Activated T-helper 1 cell treated with anti-CD3 and anti-CD28 coated beads, Interleukin-2, amount 50 U/mL, for 16 hours (primary cell): ENCODE measurements at places on chromosomes 6 and 20.

DNA sequence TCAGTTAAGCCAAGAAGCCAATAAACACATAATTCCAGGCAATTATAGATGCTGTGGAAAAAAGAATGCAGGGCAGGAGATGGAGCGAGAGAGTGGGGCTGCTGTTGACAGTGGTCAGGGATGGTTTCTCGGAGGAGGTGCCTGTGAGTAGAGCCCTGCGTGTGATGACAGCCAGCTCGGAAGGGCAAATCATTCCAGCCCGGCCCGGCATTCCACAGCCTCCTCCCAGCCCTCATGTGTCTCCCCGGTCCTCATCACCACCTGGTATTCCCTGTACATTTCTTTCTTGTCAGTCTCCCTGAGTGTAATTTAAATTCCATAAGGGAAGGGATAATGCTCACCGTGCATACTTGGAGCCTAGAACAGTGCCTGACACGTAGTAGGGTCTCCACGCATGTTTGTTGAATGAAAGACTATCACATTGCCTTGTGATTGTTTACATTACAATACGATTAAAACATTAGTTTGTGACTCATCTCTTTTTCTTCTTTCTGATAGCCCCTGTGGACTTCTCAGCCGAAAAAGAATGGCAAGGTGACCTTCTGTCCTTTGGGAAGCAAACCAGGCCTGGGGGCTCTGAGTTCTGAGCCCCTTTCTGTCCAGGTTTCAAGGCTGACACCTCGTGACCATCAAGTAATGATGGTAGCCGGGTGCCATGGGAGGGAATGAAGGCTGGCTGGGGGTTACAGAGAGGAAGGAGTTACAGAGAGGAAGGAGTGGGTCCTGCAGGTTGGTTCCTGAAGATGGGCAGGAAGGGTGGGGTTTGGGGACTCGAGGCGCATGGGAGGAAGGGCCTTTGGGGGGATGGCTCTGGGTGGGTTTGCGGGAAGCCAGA lies 379.5 kb upstream of the SULF2 start:
- DNase-seq, result no peak

DNA sequence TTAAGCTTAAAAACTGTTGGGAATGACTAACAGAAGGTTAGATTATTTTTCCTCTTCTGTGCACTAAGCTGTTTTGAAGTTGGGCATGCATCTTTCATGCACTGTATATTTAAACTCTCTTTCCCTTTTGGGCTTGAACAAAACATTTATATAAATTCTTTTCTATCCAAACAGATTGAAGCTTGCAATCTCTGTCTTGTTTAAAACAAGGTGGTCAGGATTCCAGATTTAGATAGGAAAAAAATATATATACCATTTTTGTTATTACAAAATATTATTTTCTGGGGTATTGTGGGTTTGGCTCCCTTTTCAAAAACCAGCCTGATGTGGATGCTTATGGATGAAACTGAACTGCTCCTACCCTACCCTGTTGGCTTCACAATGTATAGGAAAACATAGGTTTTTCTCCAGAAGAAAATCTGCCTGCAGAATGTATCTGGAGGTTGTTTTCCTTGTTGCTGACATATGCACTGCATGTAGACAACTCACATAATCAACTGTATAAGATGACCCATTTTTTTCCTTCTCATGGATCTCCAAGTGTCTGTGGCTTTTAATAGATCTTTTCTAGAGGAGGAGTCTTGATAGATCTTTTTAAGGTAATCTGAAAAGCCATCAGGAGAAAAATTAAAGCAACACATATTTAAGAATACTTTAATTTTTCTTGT lies 146.3 kb downstream of the PRL start:
- DNase-seq, result no peak

DNA sequence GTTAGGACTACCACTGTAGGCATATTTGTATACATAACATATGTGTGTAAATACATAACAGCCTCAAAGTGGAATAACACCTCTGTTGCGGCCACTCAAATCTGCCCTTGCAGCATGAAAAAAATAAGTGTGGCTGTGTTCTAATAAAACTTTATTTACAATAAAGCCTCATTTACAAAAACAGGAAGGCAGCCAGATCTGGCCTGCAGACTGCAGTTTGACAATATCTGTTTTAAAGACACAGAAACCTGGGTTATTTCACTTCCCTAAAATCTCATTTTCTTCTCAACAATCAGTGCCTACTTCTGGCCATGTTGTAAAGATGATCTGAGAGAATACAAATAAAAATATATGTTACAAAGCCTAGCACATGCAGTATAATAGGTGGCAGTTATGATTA lies 53.9 kb upstream of the SCML4 start:
- no peak for DNase-seq

- DNase-seq, result no peak
These were observed 200.7 kb downstream of the WDR27 start for GRCh38 chr6:169501128-169501527.

DNA sequence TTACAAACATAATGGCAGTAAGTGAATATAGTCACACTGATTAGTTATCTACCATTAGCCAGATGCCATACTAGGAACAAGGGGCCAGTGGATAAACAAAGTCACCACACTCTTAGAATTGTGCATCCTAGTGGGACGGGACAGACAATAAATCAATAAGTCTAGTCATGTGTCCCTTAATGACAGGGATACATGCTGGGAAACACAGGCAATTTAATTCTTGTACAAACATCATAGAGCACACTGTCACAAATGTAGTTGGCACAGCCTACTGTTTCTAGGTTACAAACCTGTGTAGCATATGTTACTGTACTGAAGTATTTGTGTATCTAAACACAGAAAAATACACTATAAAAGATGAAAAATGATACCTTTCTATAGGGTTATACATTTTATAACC lies 123.0 kb upstream of the FAM184A start:
- DNase-seq, result no peak

DNA sequence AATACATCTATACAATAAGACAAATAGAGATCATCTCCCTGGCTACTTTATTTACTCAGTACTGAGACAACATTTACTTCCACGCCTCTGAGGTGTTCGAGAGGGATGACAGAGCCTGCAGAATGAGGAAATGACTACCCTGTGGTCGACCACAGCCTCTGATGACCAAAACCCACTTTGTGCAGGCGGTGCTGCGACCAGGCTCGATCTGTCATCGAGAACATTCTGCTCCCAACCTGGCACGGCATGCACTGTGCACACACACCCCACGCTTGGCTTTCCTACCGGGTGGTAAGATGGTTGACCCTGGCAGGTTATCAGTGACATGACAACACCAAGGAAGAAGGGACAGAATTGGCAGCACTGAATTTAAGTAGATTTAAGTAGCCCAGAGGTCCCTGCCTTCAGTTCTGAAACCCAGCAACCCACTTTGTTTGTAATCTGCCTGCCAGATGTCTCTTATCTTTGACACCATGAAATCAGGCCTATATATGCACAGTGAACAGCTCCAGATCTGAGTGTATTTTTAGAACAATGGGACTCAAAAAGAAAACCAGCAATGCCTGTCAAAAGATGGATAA lies 42.6 kb downstream of the TTI1 start:
- no peak for DNase-seq

GRCh38 chr6:27693766-27694546 lies 218.2 kb downstream of the OR2B2 start:
- DNase-seq, result no peak
